Retina (tissue), 1 donor: ENCODE measurements at places on chromosomes 7 and 10.

- DNase-seq = no peak
Observed at GRCh38 chr10:3255075-3255474, 82.5 kb upstream of the PITRM1 start.

- no peak for DNase-seq
Observed at GRCh38 chr7:39094731-39095130, 117.0 kb downstream of the POU6F2 start.

- DNase-seq = no peak
Observed at GRCh38 chr10:67088036-67088435, 162.2 kb downstream of the LRRTM3 start.

GRCh38 chr10:63093227-63093626, 39.9 kb upstream of the NRBF2 start:
- no peak for DNase-seq
